ENCODE measurements at places on chromosomes 11 and 22.

DNA sequence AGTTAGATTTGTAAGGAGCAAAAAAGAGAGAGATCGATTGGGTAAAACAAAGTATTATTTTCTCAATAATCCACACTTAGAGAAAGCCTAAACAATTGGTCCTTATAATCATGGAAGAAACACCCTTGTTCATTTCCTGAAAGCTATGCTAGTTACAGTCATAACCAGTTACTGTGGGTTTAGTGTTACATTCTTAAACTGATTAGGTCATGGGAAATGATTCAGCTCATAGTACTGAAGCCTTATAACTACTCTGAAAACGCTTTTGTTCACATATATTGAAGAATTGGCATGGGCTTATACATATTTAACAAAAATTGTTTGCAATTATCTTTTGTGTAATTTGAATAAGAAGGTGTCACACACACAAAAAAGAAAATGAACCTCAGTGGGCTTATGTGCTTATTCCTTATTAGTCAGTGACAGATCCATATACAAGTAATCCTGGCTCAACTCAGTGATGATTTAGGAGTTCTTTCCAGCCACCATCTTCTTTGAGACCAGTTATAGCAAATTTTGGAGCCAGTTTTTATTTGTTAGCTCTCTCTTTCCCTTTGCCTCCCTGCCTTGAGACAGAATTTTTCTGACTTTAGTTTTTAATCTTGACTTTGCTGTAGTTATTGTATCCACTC is 198.5 kb upstream of the CTSC start:
- no peak for DNase-seq

DNA sequence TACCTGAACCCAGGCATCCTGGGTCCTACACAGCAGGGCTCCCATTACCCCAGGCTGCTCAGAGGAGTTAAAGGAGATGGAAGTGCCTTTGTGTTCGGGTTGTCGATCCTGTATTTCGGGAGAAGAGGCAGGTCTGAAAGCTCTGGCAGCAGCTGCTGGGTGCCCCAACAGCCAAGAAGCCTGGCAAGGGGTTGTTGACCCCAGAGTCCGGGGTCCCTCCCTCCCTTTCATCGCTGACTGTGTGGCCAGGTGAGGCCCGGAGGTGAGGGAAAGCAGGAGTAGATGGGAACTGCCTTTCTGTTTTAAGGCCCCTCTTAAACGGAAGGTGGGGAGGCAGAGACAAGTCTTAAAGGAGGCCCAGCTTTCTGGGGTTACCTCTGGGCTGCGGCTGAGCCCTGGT is 106.0 kb upstream of the SYT13 start:
- DNase-seq: no peak

GRCh38 chr11:56848141-56848809 is 99.8 kb upstream of the OR9G4 start:
- DNase-seq: no peak

DNA sequence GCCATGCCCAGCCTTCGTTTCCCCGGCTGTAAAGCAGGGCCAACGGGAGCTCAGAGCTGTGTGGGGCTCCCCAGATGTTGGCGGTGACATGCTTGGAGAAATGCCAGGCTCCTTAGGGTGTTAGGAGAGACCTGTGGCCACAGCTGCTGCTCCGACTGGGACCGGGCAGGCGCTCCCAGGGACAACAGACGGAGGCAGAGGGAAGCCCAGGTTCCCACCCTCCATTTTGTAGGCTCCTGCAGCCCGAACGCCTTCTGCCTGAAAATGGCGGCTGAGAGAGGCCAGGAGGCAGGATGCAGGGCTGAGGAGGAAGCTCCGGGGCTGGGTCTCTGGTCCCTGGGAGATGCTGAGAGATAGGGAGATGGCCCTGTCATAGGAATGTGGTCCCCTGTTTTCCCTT is 10.0 kb downstream of the CD6 start:
- no peak for DNase-seq

- DNase-seq: no peak
Observed at GRCh38 chr11:43806976-43807375, 73.7 kb upstream of the ALKBH3 start.

DNA sequence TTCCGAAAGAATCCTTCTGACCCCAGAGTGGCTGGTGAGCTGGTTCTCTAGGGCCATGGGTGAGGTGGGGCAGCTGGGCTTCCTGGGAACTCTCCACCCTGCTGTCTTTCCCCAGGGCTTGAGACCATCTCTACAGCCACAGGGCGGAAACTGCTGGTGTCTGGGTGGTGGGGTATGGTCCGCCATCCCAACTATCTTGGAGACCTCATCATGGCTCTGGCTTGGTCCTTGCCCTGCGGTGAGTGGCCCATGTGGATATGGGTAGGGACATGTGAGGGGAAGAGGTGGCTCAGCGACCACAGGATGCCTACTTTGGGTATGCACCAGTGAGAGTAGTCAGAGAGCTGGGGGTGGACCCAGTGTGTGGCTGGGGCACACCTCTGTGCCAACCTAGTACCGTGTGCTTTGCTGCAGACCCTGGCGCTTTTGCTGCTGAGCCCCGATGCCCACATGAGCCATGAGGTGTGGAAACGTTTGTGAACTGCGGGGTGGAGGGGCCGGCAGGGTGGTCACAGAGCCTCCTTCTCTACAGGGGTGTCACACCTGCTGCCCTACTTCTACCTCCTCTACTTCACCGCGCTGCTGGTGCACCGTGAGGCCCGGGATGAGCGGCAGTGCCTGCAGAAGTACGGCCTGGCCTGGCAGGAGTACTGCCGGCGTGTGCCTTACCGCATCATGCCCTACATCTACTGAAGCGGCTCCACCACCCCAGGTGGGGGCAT is 2.0 kb downstream of the ZNHIT2 start:
- no peak for DNase-seq

All from AG04449 (cell line).